ENCODE measurements at places on chromosomes 7 and 10. TPM values are rescaled to one million over a fixed set of nuclear protein-coding genes. Genes with fewer than 3 reads are reported as not detected.

TRIM50 gene
- total RNA-seq = not detected

UNC5B gene
- total RNA-seq = 1.1 TPM

PTPN20 gene
- total RNA-seq = 0.84 TPM

RAPGEF5 gene
- 16.1 TPM for total RNA-seq

HTRA1 gene
- 19.3 TPM for total RNA-seq

EN2 gene
- total RNA-seq = 0.71 TPM

MAGI2 gene
- total RNA-seq = 0.90 TPM

HACD1 gene
- 16.5 TPM for total RNA-seq

FBH1 gene
- total RNA-seq = 62.6 TPM

TMEM176B gene
- 5.8 TPM for total RNA-seq

FRAT2 gene
- total RNA-seq = 9.3 TPM

CRYGN gene
- not detected for total RNA-seq

ANK3 gene
- 171 TPM for total RNA-seq

NPSR1 gene
- total RNA-seq = not detected

TFR2 gene
- not detected for total RNA-seq

UCN3 gene
- total RNA-seq = not detected

GHRHR gene
- total RNA-seq = not detected

PRF1 gene
- 0.31 TPM for total RNA-seq

PPP1R3C gene
- total RNA-seq = 85.0 TPM

CHCHD3 gene
- total RNA-seq = 110 TPM

BMS1 gene
- total RNA-seq = 23.2 TPM

C10orf67 gene
- total RNA-seq = not detected

MRLN gene
- 352 TPM for total RNA-seq

DYNC1I1 gene
- 8.3 TPM for total RNA-seq

DENND2A gene
- 0.73 TPM for total RNA-seq

FBXL13 gene
- not detected for total RNA-seq

CACNA2D1 gene
- total RNA-seq = 138 TPM

CYP3A5 gene
- 0.70 TPM for total RNA-seq

NYAP1 gene
- total RNA-seq = not detected

THSD7A gene
- 0.75 TPM for total RNA-seq

CPA2 gene
- not detected for total RNA-seq

PRSS37 gene
- not detected for total RNA-seq

SEMA3E gene
- total RNA-seq = 0.41 TPM

MARVELD1 gene
- 3.4 TPM for total RNA-seq

SLC13A1 gene
- not detected for total RNA-seq

SPDYE11 gene
- not detected for total RNA-seq

LRRC17 gene
- 1.6 TPM for total RNA-seq

SHTN1 gene
- total RNA-seq = 1.1 TPM

AGR3 gene
- not detected for total RNA-seq

SLC39A12 gene
- total RNA-seq = not detected

CALHM3 gene
- not detected for total RNA-seq

HMX2 gene
- not detected for total RNA-seq

GLUD1 gene
- total RNA-seq = 77.7 TPM

Data from gastrocnemius medialis (tissue), 4 donors.